ENCODE measurements at places on chromosomes 2 and 18. TPM values are rescaled to one million over a fixed set of nuclear protein-coding genes. Genes with fewer than 3 reads are reported as not detected.

OTOF gene
- not detected for polyA plus RNA-seq

GRCh38 chr2:136424112-136424511 is 306.2 kb upstream of the CXCR4 start:
- no peak for DNase-seq

DNA sequence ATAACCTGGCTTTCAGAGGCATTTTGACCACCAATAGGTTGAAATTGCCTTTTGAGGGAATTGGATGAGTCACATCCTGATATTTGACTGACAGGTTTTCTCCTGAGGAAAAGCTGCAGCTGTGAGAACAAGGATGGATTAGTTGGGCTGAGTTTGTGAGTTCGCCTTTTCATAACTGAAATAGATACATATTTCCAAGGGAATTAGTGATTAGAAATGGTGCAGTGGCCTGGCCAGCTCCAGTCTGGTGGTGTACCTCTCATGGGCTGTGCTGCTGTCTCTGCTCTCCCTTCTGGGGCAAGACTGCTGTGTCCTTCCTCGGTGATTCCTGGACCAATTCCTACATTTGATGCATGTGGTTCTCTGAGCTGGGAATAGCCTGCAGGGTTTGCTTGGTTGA is 341.3 kb downstream of the TSN start:
- DNase-seq: no peak

DNA sequence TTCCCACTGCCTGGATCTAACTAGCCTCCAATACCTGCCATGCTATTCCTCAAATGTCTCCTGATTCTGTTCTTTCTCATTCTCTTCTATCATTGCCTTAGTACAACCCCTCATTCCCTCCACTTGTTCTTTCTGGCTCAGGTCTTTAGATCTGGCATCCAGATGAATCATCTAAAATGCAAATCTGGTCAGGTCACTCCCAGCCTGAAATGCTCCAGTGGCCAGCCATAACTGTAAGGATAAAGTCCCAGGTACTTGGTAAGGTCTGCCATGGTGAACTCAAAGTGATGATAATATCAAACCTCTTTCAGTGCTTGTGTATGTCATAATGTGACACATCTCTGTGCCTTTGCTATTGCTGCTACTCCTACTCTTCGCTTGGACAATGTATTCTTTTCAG is 2.9 kb upstream of the SNRNP27 start:
- no peak for DNase-seq

- DNase-seq: no peak
Observed at GRCh38 chr2:238704471-238705225, 143.2 kb upstream of the TWIST2 start.

DNA sequence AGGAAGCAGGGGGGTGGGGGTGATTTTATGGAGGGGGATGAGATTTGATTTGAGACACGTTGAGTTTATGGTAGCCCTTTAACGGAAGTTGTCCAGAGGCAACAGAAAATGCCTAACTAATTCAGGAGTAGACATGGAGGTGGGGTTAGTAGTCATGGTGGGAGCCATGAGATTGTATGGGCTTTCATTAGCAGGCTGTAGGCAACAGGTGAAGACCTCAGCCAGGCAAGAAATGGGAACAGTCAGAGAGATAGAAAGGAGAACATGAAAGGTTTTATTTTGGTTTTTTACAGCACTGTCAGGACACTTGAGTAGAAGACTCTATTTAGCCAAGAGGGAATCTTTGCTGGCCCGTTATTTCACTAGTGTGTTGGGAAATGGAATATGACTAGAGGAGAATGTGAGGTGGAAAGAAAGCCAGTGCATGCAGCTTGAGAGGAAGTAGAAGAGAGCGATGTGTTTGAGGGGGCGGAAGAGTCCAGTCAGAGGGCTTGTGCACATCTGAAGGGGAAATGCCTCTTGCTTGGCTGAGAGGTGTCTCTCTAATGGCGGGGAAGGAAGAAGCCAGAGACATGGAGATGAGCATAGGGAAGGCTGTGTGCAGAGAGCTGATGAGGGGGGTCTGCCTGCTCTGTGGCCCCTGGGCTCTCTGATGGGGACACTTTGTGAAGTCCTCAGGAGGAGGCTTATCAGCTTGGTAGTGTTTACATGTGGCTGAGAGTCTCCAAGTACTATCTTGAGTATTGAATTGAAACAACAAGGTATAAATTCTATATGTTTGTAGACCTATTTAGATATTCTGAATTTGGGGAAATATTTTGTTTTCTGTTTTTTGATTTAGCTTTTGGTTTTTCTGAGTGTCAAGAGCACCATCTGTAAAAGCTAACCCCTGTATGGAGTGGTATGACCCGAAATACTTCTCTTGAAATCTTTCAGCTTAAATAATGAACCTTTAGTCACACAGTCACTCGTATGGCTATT is 66.9 kb upstream of the ITM2C start:
- no peak for DNase-seq

- DNase-seq: no peak
Observed at GRCh38 chr18:4524096-4524495, 69.0 kb upstream of the DLGAP1 start.

DNA sequence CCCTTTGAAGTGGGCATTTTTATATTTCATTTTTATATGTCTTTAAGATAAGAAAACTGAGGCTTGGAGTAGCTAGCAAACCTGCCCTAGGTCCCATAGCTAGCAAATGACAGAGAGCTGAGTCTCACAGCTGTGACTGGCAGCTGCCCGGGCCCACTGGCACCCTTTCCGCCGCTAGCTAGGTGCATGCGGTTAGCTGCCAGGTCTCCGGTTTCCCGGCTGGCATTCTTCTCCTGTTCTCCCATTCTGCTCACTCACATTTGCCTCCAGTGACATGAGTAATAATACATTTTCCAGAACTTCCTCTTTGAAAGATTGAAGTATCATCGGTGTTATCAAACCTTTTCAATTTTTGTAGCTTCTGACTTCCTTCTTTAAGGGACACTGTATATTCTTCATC is 38.7 kb downstream of the MTCL1 start:
- DNase-seq: no peak

POTEC gene
- not detected for polyA plus RNA-seq

DYNAP gene
- polyA plus RNA-seq: not detected

DNA sequence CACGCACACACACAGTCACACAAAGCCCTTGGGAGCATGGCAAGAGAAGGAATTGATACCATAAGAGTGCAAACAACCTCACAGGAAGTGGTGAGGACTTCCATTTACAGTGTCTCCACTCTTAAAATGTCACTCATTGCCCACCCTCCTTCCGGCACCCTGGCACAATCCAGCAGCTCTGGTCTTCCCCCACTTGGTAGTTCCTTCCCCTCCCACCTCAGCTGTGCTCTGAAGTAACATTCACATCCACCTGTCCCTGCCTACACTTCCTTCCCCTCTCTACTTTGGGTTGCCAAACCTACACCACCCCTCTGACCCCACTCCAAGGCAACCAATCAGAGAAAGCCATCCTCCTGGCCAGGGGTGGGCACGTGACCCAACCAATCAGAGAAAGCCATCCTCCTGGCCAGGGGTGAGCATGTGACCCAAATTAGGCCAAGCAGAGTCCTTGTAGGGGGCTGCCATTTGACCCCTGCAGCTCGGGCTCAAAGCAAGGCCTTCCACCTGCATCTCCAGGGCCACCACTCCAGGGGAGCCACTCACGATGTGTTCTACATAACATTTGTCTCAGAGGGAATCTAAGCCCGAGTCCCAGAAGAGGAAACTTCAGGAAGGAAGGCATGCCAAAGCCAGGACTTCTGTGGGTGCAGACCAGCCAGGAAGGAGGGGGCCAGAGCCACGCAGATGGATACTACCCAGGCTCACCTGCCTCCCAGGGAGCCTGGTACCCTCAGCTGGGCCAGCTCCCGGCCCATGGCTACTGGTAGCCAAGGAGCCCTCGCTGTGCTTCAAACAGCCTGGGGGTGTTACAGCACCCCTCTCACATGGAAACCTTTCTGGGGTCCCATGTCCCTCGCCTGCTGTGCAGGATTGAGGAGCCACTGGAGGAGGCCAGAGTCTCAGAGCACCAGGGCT is 21.2 kb downstream of the CYP26B1 start:
- DNase-seq: no peak

DNA sequence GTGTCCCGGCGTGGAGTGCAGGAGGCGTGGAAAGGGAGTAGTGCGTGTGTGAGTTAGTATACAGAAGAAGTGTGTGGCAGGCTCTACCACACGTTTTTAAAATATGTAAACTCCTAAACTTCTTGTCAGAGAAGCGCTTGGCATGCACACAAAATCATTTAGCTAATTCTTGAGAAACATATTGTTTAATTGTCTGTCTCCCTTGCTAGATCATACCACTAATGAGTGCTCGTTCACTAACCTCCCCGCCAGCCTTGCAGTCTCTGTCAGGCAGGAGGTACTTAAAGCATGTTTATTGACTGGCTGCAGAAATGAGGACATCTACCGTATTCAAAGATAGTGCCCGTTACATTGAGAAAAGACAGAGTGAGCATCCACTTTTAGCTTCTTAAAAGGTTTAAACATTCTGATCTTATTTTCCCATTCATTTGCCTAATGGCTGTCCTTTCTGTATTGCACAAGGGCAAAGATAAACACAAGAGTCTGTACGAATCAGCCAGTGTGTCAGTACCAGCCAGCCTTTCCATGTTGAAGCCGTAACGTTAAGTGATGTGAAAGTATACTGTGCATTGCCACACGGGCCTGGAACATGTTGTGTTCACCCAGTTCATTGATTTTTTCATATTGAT is 41.4 kb downstream of the TRAPPC12 start:
- no peak for DNase-seq

DNA sequence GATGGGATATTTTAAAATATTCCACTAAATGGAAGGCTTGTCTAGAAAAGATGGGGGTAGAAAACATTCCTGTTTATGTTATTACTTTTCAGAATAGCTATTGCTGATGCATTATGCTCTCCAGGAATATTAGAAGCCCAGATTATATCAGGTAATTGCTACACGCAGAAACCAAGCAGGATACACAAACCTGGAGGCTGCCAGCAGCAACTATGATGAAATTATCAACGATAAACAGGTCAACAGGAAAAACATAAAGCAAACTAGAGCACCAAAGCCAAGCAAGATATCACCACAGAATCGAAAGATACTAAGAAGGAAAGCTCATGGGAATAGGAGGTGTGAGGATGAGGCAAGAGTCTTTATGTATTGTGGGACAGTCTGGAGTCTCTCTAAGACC is 113.2 kb upstream of the SPATS2L start:
- DNase-seq: no peak

- DNase-seq: no peak
Observed at GRCh38 chr2:66466433-66466832, 31.5 kb downstream of the MEIS1 start.

- DNase-seq: no peak
Observed at GRCh38 chr2:12469141-12469561, 247.6 kb upstream of the TRIB2 start.

- no peak for DNase-seq
Observed at GRCh38 chr2:44598330-44599119, 236.8 kb downstream of the CAMKMT start.

EMX1 gene
- not detected for polyA plus RNA-seq

CYS1 gene
- polyA plus RNA-seq: 0.12 TPM

CYP27C1 gene
- not detected for polyA plus RNA-seq

UGT1A6 gene
- polyA plus RNA-seq: not detected

- no peak for DNase-seq
Observed at GRCh38 chr2:49677227-49677626, 522.9 kb upstream of the FSHR start.
